ENCODE measurements at places on chromosomes 1 and 21.

- no peak for DNase-seq
Observed at GRCh38 chr1:207024202-207025145, 8.1 kb downstream of the C1orf116 start.

DNA sequence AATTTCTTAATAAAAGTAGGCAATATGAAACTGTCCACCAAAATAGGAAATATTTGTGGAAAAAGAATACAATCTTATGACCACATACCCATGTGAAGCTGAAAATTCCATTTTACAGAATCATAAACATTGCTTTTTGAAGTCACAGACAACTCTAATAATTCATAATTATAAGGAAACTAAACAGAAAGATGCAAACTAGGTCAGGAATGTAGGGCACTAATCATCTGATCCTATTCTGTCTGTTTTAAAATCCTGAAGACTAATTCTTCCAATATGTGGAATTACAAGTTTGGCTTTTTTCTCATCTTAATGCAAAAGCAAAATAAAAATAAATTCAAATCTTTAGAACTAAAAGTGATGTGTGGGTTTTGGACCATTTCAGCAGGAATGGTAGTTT, 528.6 kb downstream of the LTN1 start:
- DNase-seq, result no peak

- no peak for DNase-seq
Observed at GRCh38 chr1:230818901-230819300, 49.4 kb downstream of the C1orf198 start.

DNA sequence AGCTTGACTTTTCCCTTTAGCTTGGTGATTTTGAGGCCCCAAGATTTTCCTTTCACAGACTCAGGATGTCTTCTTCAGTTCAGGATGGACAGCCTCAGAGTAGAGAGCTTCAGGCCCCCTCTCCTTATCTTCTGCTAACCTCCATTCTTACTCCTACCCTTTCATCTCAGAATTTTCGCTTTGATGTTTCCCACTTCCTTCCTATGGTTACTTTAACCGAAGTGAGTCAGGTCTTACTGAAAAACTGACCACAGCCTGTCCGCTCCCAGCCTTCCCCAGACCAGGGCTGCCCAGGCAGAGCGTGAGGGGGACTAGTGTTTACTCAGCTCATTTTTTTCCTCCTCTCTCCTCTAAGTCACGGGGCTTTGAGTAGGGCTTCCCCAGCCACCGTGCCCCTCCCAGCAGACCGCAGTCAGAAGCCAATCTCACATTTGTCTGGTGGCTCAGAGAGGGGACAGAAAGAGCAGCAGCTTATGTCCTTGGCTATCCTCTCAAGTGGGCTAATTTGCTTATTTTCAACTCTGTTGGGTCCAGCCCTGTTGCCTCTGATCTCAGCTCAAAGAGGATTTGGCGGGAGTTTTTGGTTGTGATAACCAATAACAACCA, 4.2 kb upstream of the IL19 start:
- peak; percentile 53 for DNase-seq

GRCh38 chr1:158952416-158952815, 21.1 kb downstream of the PYHIN1 start:
- no peak for DNase-seq

GRCh38 chr1:167882376-167882775, 31.6 kb downstream of the ADCY10 start:
- DNase-seq, result no peak

GRCh38 chr1:51583532-51583931, 33.4 kb upstream of the OSBPL9 start:
- no peak for DNase-seq

GRCh38 chr1:206705191-206705590, 20.5 kb downstream of the MAPKAPK2 start:
- no peak for DNase-seq

DNA sequence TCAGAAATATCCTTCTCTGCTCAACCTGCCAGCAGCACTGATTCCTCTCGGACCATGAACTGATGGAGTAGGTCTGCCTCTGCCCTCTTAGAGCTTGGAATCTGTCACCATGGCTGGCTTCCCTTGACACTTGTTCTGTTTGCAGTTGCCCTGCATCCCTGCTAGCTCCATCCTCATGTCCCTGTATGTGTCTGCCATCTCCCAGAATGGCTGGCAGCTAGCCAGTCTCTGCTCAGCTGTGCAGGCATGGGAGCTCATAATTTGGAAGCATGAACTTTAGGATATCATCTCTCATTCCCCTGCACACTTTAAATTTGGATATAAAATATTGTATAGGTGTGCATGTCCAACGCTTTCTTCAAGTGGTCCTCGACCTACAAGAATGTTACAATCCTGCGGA, 95.4 kb downstream of the C1orf94 start:
- DNase-seq, result no peak

DNA sequence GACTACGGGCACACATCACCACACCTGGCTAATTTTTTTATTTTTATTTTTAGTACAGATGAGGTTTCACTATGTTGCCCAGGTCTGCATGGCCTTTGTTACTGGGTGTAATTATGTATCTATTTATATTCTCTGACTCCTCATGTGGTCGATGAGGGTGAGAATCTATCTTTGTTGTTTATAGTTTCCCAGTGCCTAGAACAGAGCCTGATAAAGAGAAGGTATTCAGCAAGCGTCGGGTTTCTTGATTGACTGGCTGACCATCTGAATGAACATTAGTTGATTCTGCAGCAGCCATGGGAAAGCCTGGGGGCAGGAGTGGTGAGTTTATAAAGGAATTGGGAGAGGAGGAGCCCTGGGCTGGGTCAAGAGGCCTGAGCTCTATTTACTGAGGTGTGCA, 28.5 kb downstream of the SERINC2 start:
- no peak for DNase-seq

GRCh38 chr21:27812279-27812678, 845.4 kb upstream of the ADAMTS5 start:
- DNase-seq, result no peak

- DNase-seq, result no peak
Observed at GRCh38 chr1:200488375-200489165, 78.7 kb upstream of the ZNF281 start.

DNA sequence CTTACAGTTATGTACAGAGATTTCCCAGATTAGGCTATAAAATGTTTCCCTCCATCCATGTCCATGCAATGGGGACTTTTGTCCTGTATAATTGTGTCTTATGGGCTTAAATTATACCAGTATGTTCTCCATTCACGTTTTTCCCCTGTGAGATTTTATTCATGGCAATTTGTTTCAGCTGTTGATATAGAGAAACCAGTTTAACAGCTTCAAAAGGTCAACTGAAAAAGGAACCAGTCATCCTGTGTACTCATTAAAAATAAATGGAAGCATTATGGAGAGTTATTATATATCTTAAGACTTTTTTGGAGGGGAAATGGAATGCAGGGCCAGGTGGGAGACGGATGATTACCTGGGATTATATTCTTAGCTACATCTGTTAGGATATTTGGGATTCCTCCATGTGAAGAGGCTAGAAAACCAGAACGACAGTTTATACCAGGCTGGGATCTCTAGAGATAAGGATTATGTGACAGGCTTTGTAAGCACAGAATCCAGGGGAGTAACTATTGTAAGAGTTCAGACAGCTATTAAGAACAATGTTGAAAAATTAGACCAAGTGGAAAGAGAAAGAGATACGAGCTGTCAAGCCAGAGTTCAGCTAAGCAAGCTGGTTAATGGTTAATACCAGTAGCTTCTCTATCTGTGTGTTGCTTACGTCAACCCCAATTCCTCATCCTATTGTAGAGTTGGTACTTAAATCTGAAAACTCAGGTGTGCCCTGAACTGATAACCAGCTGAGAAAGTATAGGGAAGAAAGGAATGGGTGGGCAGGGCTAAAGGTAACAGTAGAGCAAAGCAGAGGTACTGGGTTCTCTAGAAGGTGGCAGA, 12.4 kb upstream of the ZNF697 start:
- DNase-seq, result no peak
